Stimulated activated CD4-positive, alpha-beta T cell treated with anti-CD3 and anti-CD28 coated beads, TNF-alpha, amount 100 ng/mL, for 1 hour (primary cell): ENCODE measurements at places on chromosomes 6 and 20.
A peak's percentile ranks its signal among the peaks of the same experiment; 100 is the strongest.

DNA sequence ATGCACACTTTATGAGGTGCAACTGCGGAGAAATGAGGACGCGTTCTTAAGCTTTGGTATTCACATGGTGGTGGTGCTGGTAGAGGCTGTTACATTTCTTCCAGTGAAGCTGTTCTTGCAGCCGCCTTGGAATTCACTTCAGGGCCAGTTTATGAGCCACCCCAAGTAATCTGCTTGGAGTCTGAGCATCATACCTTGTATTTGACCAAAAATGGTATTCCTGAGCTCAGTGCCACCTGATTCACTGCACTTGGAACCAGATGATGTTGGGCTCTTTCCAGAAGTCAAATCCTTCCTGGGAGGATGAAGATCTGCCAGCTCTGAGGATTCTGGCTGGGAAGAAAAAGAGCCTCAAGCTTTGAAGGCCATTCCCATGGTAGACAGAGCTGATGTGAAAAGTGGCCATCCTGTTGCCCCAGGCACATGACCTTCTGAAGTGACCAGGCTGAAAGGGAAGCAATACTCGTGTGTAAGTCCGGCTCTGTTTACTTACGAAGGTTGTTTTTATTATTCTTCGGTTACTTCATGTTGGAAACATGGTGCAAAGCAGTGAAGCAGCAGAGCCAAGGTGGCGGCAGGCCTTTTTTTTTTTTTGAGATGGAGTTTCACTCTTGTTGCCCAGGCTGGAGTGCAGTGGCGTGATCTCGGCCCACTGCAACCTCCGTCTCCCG, 7.7 kb downstream of the MANBAL start:
- DNase-seq, result no peak

GRCh38 chr6:133067960-133068359, 173.2 kb upstream of the EYA4 start:
- DNase-seq, result no peak

- no peak for DNase-seq
Measured at GRCh38 chr6:79543411-79543810, 6.2 kb upstream of the LCA5 start.

GRCh38 chr20:4585104-4585753, 136.5 kb upstream of the PRND start:
- DNase-seq, result no peak

DNA sequence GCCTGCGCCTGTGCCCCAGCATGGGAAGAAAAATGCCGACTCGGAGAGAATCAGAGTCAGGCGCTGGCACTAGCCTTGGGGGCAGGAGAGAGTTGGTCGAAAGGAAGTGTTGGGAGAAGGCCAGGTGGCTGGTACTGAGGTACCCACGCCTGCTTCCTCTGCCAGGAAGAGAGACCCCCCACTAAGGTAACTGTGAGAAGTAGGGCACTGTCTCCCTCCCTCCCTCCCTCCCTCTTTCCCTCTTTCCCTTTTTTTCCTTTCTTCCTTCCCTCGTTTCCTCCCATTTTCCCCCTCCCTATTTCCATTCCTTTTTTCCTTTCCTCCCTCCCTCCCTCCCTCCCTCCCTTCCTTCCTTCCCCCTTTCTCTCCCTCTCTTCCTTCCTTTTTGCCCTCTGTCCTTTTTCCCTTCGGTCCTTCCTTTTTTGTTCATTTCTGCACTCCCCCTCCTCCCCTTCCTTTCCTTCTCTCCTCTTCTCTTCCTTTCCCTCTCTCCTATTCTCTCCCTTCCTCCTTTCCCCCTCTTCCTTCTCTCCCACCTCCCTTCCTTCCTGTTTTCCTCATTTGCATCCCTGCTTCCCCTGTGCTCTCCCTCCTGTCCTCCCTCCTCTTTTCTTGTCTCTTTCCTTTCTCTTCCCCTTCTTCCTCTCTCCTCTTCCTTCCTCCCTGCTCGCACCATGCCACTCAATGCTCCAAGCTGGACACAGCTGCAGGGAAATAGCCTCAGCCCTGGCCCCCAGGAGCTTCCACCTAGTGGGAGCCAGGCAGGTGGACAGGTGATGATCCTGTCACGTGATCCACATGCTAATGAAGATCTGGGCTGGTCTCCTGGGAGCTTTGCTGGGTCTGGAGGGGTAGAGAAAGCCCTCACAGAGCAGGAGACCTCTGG, 148.0 kb downstream of the DHX35 start:
- DNase-seq, result no peak

GRCh38 chr6:4186385-4186784, 51.0 kb upstream of the ECI2 start:
- no peak for DNase-seq

GRCh38 chr6:88165087-88165843, 882 bp downstream of the CNR1 start:
- DNase-seq, result no peak

- no peak for DNase-seq
Measured at GRCh38 chr6:157669747-157670216, 153.3 kb upstream of the SNX9 start.

GRCh38 chr20:60754856-60755255, 497.2 kb upstream of the CDH4 start:
- no peak for DNase-seq

GRCh38 chr6:44898296-44898930, 429.7 kb upstream of the RUNX2 start:
- DNase-seq, result no peak

DNA sequence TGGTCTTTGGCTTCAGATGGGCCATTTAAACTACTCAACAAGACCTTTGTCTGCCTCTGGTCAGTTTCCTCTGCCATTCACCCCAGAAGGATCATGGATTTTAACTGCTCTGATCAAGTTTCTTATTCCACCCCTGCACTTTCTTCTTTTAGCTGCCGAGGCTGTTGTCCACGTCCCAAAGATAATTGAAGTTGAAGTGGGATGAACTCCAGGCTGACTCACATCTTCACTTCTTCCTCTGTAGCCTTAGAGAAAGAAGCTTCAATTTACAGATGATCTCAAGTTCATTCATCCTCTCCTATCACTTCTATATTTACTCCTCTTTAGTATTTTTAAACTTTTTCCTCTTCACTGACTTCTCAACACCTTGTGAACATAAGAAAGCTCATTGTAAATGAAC, 651.6 kb downstream of the UTRN start:
- DNase-seq, result no peak

DNA sequence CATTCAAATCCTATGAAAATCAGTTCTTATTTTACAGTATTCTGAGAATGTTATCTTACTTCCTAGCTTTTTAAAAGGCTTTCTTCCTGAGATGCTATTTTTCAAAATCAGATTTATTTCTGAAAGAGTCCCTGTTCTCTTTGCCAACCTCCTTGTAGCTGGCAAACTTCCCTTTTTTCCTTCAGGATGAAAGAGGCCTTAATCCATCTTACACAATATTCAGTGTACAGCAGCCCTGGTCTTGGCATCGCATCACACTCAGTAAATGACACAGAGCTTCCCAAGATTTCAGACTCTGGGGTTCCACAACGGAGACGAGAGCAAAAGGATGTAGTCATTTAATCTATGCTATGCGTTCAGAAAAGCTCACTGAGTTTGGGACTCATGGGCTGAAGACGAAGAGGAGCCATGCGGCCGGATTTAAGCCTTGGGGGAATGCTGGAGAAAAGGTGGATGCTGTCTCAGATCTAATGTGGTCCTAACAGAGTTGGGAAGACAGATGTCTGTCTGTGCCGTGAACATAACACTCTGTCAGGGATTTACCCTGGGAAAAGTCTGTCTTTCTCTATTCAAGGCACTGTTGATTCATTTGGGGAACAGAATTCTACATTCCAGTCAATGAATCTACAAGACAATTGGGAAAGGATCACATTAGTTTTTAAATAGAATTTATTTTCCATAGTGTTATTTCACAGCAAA, 616.4 kb upstream of the AGPAT4 start:
- DNase-seq, result no peak

- peak; percentile 76 for DNase-seq
Measured at GRCh38 chr6:149317644-149318571, at the start of gene TAB2. TSS of gene TAB2 (plus strand) at chr6:149317712. CDS start at chr6:149369998, 52,286 bp downstream.

GRCh38 chr20:58650181-58650775, 805 bp upstream of the STX16 start:
- DNase-seq, result peak; percentile 40

DNA sequence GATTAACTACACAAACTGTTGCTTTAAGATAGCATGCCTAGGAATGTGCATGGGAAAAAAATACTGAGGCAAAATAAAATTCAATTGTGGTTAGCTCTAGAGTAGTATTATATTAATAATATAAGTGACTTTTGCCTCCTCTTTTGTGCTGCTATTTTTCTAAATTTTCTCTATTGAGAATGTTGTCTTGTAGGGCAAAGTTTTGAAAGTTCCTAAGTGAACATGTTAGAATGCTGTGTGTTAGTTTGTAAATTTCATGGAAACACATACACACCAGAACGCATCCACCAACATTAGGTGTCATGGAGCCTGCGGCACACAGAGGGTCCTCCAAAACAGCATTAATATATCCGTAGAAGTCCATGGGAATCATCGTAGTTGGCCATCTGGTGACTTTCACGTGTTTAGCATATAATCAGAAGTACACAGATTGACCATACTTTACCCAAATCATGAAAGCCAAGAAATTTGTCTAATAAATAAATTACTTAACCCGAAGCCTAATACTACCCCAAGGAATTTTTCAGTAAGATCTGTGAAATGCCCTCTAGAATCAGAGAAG, 25.6 kb downstream of the ARHGAP18 start:
- no peak for DNase-seq

- no peak for DNase-seq
Measured at GRCh38 chr6:137724495-137725211, 142.4 kb upstream of the TNFAIP3 start.

GRCh38 chr6:84033523-84034451, at the start of gene MRAP2:
TSS of gene MRAP2 (plus strand) at chr6:84033772. CDS start at chr6:84055319, 21,547 bp downstream.
- no peak for DNase-seq

GRCh38 chr20:63119121-63119962, 96.6 kb downstream of the YTHDF1 start:
- no peak for DNase-seq

GRCh38 chr6:6379573-6379972, 59.1 kb upstream of the F13A1 start:
- no peak for DNase-seq

- no peak for DNase-seq
Measured at GRCh38 chr6:169424149-169424804, 170.6 kb upstream of the THBS2 start.

DNA sequence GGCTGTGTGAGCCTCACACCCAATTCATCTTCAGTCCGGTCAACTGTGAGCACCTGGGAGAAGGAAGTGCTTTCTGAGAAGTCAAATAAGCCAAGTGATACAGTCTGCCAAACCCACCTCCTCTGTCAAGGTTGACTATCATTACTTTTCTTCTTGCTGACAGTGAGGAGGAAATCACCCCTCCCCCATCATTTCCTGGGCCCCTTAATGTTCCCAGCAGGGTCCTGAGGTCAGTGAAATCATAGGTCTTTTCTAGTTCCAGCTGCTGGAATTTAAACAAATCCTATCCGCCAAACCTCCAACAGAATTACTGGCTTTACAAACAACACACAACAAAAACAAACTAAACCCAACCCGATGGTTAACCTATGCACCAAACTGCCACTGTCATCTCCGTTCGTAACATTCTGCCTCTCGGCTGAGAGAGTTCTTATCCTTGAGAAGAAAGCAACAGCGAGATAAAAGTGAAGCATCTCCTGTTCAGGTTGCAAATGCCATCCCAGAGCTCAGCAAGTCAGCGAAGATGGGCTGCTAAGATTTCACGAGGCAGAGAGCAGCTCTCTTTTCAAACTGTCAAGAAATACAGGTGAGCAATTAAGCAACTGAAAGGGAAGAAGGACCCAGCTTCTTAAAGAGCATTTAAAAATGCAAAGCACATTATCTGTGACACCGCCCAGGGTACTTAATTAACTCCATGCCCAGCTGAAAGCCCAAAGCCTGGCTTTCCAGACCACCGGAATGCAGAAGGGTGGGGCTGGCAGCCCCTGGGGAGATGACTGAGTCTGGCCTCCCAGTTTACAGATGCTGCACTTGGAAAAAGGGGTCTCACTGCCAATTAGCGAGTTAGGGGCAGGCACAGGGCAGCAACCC, 24.7 kb downstream of the GFOD1 start:
- DNase-seq, result no peak

- no peak for DNase-seq
Measured at GRCh38 chr6:40036186-40036585, 101.9 kb upstream of the MOCS1 start.

- DNase-seq, result no peak
Measured at GRCh38 chr20:8368670-8369069, 236.6 kb downstream of the PLCB1 start.

DNA sequence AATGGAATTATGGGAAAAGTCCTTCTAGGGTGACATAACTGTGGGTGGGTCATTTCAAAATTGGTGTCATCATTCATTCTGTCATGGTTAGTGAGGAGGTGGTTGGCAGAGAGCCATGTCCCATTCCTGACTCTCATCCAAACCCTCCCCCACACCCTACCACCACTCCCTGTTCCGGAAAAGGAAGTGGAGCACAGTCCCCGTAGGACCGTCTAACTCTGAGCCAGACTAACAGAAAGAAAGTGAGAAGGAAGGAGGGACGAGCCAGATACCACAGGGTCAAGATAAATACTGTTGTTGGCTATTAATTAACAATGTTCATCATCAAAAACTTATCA, 4.8 kb downstream of the TRIM10 start:
- DNase-seq, result no peak

- no peak for DNase-seq
Measured at GRCh38 chr6:106745197-106745770, 115.9 kb downstream of the QRSL1 start.

DNA sequence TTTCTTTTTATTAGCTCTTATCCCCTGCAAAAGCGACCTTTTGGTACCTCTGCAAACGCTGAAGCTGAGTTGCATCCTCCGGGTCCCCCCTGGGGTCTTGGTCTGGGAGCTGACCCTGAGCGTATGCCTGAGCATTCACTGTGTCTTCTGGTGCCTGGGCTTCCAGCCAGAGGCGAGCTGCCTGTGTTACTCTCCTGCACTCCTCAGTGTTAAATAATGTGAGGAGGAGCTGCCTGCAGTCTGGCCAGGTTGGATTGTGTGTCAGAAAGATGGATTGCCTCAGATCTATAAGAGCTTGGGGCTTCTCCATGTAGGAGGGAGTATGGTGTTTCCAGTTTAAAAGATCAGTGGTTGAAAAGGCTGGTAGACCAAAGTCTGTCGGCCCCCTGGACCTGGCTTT, 8.7 kb upstream of the GMPR start:
- DNase-seq, result no peak

GRCh38 chr6:31468311-31468710, 29.6 kb upstream of the MICB start:
- DNase-seq, result no peak

- no peak for DNase-seq
Measured at GRCh38 chr6:39361657-39362486, 39.4 kb upstream of the KCNK16 start.
